ENCODE measurements at places on chromosomes 1 and 21.
A peak's percentile ranks its signal among the peaks of the same experiment; 100 is the strongest.

DNA sequence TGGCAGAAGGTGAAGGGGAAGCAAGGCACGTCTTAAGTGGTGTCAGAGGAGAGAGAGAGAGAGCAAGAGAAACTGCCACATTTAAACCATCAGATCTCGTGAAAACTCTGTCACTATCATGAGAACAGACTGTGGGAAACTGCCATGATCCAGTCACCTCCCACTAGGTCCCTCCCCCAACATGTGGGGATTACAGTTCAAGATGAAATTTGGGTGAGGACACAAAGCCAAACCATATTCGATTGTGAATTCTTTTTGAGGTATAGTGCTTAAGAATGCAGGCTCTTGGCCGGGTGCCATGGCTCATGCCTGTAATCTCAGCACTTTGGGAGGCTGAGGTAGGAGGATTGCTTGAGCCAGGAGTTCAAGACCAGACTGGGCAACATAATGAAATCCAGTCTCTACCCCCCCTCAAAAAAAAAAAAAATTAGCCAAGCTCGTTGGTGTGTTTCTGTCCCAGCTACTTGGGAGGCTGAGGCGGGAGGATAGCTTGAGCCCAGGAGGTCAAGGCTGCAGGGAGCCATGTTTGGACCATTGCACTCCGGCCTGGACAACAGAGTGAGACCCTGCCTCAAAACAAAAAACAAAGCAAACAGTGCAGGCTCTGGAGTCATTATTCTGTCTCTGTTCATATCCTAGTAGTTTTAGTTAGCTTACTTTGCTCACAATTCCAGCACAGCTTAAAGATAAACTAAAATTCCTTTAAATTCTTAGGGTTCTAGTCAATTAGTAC is 6.0 kb downstream of the ZCCHC17 start:
- DNase-seq = no peak

DNA sequence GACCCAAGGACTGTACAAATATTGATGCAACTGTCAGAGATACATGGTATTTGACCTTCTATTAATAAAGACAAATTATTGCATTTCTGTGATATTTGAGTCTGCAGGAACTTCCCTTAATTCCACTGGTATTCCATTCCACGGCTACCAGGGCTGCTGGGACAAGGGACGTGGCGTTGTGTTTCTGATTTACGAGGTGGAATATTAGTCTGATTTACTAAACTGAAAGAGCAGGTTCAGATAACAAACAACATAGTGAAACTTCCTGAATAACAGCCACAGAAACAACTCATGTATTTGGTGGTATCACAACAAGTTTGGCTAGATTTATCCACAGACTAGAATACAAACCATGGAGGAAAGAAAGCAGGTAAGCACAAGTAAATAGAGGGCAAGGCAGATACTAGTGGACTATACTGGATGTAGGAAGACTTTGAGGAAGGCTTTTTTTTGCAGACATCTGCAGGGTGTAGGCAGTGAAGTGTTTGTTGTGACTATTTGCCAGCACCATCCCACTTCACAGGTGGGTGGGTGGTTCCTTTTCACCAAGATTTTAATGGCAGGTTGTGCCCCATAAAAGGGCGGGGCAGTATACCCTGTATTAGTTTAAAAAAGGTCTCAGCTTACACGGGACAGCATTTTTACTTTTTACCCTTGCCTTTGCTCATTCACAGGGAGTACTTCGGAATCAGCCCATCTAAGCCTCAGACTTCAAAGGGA is 100.4 kb downstream of the FGGY start:
- DNase-seq = no peak

DNA sequence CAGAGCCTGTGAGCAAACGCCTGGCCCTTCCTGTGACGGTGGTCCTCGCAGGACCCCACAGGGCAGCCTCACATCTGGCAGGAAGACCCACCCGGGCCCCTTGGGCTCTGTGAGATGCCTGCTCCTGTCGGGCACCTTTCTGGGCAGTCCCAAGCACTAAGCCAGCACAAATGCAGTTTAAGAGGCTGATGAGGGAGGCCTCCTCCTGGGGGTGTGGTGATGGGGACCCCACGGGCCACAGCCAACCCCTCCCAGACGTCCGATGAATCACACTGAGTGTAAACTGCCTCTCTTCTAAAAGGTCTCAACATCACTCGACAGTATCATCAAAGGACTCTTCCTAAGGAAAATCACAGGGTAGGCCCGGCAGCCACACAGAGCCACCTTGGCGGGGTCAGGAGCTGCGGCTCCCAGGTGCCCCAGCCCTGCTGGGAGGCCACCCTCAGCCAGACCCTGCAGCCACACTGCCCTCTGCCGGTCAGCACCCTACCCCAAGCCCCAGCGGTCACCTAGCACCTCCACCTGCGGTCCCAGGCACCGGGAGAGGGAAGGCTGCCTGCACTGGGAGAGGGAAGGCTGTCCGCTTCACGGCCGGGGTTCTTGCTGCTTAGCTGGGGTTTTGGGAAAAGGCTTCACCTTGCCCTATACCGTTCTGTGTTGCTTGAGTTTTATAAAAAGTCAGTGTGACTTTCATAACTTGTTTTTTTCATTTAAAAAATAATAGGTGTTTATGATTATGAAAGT is 3.9 kb upstream of the PRKCZ start:
- DNase-seq = peak; percentile 39

DNA sequence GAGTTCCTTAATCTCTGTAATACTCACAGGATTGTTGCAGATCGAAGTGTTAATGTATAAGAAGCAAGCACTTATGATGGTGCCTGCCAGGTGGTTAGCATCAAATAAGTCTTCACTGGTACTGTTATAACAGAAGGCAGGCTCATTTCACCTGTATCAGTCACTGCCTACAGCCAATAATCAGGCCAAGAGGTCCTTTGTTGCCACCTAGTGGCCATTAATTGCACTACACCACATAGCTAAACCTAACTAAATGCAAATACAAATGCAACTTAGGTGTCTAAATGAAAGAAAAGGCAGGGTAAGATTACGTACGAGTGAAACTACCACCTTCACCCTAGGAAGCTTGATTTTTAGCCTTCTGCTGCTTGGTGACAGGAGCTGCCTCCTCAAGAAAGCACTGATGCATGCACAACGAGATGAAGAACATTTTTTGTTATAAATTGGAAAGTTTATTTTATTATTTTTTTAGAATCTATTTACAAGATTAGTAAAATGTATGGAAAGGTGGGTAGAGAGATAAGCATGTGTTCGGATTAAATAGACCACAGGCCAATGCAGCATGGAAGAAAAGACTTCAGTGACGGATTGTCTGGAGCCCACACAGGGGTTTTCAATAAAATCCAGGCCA is 334.8 kb upstream of the CAMK1G start:
- DNase-seq = peak; percentile 53

- no peak for DNase-seq
Measured at GRCh38 chr1:29786791-29787732, 550.7 kb downstream of the PTPRU start.

- DNase-seq = no peak
Measured at GRCh38 chr1:154867841-154868605, 2.1 kb downstream of the KCNN3 start.

GRCh38 chr1:206723805-206724472 is 39.2 kb downstream of the MAPKAPK2 start:
- DNase-seq = no peak

GRCh38 chr1:247747616-247748015 is 325 bp downstream of the OR14A2 start:
- DNase-seq = no peak

DNA sequence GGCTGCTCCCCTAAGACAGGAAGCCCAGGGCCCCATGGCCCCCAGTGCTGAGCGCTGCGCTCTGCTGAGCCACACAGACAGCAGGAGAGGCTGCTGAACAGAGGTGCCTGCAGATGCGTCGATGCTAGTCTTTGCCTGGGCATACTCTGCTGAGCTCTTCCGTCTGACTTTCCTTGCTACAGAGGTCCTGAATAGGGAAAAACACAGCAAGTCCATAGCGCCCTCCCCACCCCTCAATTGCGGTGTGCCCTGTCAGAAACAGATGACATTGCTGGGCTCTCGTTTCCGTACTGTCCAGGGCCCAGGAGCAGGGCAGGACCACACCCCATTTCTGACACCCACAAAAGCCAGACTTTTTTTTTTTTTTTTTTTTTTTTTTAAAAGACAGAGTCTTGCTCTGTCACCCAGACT is 252.5 kb downstream of the SDCCAG8 start:
- DNase-seq = no peak

DNA sequence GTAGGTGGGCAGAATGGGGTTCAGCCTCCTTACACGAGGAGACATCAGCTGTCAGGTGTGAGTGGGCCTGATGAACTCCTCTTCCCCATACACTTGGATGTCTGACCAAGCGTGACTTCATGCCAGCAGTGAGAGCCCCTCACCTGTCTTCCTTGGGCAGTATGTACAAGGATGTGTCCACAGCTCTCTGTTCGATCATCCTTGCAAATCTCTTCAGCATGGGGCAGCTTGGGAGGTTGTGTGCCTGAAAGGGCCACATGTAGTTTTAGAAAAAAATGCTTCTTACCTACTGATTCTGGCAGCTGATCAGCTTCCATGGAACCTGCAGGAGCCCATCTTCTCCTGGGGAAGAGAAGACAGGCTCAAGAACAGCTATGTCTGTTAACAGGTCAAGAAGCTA is 18.0 kb downstream of the ACP6 start:
- DNase-seq = no peak

GRCh38 chr21:23402929-23403520 is 2204.3 kb downstream of the MRPL39 start:
- peak; percentile 73 for DNase-seq

DNA sequence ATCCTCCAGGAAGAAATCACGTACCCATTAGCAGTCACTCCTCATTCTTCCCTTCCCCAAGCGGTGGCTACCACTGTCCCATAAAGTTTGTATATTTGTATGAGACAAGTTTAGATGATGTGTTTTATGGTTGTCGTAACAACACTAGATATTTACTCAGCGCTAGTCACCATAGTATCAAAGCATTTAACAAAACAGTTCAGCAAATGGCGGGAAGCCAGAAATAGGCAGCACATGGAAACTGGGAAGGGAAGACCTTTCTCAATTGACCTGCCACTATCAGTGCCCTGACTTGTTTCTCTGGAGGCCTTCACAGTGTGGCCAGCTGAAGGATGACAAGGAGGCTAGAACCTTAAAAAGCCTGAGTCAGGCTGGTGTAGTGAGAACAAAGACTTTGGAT is 31.1 kb downstream of the CNST start:
- no peak for DNase-seq

GRCh38 chr1:52337439-52337838 is 28.6 kb downstream of the CC2D1B start:
- no peak for DNase-seq

GRCh38 chr21:45032332-45032731 is 42.0 kb upstream of the ADARB1 start:
- no peak for DNase-seq

GRCh38 chr1:107964336-107965109 is 457 bp downstream of the VAV3 start:
- DNase-seq = no peak

- DNase-seq = no peak
Measured at GRCh38 chr1:64161357-64161941, 42.0 kb upstream of the UBE2U start.

- DNase-seq = no peak
Measured at GRCh38 chr21:28132713-28133112, 860.0 kb downstream of the LTN1 start.
